ENCODE measurements at places on chromosomes 2 and 18.

DNA sequence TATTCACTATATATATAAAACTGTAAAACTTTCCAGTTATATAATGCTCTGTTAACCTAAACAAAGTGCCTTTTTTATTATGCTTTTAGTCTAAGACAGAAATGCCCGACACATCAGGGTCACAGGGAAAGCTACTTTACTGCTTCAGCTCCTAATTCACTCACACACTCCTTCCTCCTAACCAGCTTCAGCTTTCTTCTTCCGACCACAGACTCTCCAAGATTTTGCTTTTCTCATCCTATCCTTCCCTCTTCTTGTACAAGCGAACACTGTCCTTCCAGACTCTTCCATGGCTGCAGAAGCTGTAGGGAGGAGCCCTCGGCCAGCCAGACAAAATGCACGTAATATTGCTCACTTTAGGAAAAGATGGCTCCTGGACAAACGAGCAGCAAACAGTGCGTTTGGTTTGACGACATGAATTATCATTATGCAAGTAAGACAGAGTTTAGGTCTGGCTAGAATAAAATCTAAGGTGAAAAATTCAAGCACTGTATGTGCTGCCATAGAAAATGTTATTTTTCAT lies 47.5 kb upstream of the HNRNPA3 start:
- DNase-seq, result peak; percentile 43

DNA sequence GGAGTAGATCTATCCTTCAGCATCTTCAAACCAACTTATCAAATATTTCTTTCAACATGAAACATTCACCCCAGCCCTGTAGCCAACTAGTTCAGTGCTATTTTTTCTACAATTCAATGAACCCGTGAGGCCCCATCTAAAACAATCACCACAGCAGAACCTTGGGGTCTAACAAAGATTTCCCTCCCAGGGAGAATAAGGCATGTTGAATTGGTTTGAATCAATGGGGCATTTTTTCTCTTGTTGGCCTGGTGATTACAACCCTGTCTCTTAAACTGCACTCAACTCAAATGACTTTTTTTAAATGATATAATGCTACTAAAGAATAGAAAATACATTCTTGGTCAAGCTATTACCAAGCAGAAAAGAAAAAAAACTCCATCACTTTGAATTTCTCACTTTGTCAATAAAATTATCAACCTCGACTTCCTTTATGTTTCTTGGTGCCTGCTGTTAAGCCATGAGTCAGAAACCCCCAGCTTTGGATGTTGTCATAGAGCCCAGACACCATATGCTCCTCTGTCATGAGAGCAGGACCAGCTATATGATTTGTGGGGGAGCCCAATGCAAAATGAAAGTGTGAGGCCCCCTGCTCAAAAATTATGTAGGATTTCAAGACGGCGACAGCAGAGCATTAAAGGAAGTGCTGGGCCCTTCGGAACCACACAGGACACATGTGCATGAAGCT lies 282.4 kb downstream of the MEIS1 start:
- DNase-seq, result peak; percentile 77

DNA sequence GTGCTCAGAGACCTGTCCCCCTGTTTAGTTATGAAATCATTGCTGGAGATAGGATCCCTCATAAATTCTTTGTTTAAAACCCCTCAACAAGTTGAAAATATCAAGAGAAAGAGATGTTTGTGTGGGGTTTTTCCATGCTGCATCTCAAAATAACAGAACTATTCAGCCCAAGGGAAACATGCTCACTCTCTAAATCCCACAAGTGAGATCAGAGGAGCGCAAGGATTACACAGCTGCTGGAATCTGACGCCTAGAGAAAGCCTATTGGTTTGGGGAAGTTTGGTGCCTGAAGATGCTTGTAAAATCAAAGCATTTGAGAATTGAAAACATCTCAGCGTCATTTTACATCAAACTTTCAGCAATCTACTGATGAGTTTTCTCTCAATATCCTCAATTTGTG lies 7.9 kb downstream of the FSHR start:
- DNase-seq, result no peak

DNA sequence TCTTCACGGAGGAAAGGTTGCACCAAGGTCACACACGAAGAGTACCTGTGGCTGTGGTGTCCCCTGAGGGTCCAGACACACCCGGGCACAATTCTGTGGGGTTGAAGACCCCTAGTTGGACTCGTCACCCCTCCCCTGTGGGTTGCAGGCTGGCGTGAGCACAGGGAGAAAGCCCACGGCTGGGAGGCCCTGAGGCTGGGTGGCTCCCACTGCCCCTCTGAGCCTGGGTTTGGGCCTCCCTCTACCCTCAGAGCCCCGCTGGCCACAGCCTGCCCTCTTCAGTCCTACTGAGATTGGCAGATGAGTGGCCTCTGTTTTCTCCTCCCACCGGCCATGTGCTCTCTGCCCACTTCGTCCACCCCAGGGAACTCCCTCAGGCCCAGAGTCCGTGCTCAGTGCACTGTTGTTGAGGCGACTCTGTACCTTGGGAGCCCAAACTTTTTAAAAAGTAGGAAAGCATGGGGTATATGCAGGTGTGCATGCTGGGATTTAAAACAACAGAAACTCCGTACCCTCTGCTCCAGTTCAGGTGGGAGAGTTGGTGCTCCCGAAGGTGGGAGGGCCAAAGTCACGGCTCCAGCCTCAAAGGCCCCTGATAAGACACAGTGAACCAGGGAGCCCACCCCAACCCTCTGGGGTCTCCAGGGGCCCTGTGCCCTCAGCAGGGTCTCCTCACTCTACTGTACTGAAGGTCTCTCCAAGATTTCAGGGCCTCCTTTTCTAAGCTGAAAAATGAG lies 19.1 kb downstream of the RAMP1 start:
- DNase-seq, result no peak

DNA sequence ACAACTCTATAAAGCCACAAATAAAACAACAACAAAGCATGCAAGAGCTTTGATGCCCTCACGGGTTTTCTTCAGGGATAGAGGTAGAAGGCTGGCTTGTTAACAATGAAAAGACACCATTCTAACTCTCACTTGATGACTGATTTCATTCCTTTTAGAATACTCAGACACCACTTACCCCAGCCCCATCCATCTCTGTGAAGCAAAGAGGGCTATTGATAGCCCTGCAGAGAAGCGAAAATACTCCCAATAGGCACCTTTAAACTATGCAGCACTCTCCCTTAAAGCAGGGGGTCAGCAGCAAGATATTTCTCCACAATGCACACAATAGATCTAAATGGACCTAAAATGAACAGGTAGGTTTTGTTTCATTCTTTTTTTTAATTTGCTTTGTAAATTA lies 35.1 kb downstream of the ZNF385B start:
- no peak for DNase-seq

GRCh38 chr2:28608500-28609424 lies 112.9 kb downstream of the PLB1 start:
- no peak for DNase-seq

DNA sequence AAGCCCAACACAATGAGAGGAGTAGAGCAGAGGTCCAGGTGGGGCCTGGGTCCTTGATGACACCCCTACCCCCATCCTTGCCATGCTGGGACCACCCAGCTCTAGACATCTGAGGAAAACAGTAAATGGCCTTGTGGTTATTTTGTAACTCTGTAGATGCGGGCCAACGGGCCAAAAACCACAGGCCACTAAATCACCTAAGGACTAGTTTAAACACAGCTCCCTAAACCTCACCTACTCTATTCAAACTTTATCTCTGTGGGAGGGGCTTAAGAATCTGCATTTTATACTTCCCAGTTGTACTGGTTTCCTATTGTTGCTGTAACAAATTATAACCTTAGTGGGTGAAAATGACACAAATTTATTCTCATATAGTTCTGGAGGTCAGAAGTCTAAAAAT lies 19.0 kb upstream of the SERTAD2 start:
- DNase-seq, result no peak

DNA sequence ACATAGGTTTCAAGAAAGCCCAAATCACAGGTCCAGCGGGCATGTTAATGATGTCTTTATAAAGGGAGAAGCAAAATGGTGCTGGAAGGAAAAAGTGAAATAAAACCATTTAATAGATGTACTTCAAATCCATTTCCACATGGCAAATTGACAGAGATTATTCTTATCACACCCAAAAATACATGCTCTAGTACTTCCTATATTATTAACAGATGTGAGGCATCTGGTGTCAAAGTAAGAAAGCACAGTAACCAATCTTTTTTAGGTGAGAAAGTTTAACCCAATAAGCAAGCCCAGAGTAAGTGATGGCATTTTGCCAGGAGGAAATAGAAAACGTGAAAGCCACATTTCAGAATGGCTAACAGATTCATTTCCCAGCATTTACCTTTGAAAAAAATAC lies 128.0 kb downstream of the ABCA12 start:
- DNase-seq, result no peak

DNA sequence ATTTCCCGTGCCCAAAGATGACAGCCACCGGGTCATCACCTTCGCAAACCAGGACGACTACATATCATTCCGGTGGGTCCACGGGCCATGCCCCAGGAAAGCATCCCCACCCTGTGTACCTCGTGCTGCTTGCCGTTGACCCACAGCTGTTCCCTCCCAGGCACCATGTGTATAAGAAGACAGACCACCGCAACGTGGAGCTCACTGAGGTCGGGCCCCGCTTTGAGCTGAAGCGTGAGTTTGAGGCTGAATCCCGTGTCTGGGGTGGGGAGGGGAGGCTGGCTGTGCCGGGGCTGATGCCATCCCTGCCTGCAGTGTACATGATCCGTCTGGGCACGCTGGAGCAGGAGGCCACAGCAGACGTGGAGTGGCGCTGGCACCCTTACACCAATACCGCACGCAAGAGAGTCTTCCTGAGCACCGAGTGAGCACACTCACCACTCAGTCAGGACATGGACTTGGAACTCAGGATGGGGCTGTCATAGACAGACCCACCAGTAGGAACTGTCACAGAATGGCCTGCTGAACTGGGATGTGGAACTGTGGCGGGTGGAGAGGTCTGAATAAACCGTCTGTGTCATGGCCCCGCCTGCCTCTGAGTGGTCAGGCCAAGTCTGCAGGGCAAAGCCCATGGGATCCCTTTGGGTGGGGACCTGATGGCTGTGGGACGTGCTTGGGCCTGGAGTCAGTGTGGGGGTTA lies 3.5 kb downstream of the IMP4 start:
- DNase-seq, result no peak

DNA sequence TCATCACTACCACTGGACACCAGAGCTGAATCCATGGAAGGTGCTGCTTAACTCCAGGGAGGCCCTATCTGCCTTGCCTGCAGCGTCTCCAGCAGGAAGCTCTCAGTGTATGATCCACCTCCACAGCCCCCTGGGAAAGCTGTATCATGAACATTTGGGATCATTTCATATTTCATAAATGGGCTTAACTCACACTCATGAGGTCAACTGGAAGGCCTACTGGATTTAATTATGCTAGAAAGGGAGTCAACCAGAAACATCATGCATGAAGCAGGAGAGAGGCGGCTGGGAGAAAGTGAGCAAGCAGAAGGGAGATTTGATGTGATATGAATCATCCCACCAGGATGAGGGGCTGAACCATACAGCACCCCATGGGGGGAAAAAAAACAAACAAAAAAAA lies 537.7 kb downstream of the TNS1 start:
- peak; percentile 86 for DNase-seq

- DNase-seq, result no peak
Measured at GRCh38 chr2:65511306-65511705, 78.9 kb upstream of the SPRED2 start.

DNA sequence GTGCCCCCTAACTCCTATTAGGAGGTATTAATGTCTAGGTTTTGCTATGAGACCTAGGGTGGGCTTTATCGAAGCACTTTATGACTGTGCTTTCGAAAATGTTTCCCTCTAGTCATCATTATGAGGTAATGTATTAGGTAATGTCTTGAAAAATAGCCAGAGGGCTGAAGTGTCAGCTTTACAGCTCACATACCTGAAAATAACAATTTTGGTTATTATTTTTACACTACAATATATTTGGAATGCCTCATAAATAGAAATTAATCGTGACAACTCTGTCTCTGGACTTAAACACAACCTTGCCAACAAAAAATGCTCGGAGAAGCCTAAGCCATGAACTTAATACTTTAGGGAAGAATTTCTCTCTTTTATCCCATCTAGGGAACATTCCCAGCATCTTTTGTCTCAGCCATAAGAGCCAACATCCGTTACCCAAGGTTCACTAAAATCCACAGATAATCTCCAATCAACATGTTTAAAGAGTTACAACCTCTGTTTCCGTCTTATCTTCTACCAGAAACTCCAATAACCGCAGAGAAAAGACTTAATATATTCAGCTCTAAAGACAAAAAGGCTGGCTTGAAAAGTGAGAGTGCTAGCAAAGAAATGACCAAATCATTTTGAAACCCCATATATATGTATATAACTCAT lies 130.9 kb upstream of the RND3 start:
- no peak for DNase-seq

DNA sequence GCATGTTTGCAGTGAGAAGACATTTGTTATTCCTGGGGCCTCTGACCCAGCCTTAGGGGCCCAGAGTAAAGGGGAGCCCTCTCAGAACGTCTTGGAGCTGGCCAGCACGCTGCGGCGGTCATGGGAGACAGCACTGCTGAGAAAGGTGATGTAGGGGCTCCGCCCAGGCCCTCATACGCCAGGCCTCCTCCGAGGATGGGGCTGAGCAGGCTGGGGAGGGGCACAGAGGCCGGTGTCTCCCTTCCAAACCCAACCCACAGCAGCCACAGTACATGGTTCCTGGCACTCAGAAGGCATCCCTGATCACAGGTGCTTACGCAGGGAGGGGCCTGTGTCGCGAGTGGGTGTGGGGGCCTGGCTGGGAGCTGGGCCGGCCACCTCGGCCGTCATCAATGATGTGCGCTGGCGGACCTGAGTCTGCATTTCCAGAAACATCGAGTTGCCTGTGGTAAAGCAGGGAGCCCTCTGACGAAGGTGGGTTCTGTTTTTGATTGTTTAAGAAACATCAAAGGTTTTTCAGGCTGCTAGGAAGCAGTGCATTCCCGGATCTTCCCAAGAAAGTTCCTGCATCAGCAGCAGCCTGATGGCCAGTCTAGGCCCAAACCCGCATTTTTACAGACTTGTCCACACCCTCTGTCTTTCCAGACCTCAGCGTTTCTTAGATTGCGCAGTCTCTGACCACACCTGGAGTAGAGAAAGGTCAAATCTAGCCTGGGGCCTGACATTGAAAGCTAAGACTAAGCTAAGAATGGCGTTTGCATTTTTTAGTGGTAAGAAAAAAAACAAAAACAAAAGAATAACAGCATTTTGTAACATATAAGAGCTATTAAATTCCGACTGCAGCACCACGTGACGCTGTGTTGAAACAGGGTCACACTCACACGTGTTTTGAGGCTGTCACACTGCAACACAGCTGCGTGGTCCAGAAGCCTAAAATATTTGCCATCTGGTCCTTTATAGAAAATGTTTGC lies 51.2 kb upstream of the PXDN start:
- DNase-seq, result peak; percentile 32

GRCh38 chr18:42619771-42620170 lies 495.7 kb downstream of the RIT2 start:
- DNase-seq, result no peak

DNA sequence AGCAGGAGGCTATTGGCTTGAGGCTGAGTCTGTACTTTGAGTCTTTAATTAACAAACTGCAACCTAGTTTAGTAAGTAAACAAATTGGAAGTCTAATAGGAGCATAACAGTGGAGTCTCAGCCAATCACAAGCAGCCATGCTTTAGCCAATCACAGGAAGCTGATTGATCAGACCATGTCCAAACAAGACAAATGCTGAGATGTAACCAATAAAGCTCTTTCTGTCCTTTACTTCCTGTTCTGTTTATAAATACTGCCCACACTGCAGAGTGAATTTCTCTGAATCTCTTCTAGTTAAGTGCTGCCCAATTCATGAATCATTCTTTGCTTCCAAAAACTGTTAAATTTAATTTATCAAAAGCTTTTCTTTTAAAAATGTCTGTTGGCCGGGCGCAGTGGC lies 146.6 kb upstream of the DLX2 start:
- no peak for DNase-seq
